Progenitor cell of endocrine pancreas (in vitro differentiated cells): ENCODE measurements at places on chromosomes 6 and 20.

GRCh38 chr20:29874476-29875202 is 1382.8 kb upstream of the DEFB115 start:
- no peak for DNase-seq

- no peak for DNase-seq
Measured at GRCh38 chr6:82988930-82989351, 76.7 kb downstream of the UBE3D start.

GRCh38 chr6:125236536-125237327 is 65.0 kb downstream of the HDDC2 start:
- DNase-seq = no peak

DNA sequence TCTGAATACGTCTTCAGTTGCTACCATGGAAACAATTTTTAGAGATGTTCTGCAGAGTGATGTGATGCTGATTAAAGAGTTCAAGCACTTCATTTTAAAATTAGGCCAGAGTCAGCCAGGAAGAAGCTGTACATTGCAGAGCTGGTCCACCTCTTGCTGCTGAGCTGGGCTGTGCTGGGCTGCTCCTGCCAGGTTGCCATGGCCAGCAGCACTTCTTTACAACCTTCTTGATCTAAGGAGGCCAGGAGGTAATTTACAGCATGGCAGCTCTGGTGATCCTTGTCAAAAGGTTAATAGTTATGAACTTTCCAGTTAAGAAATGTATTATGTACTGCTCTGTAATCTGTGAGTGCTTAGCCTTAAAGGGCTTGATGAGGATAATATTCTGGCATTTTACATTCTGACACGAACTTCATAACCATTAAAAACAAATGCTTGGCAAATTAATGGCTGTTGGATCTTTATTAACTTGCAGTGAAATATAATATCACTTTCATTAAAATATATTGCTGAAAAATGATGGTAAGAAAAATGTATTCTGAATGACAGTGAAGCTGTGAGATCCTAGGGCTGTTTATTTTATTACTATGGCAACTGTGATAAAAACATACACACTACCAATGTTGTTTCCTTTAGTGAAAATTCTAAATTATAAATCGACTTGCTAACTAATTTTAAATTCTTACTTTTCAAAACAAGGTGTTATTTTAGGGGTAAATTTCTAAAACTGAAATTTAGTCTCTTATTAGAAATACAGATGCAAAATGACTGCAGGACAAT is 259.7 kb downstream of the RFPL4B start:
- DNase-seq = no peak

DNA sequence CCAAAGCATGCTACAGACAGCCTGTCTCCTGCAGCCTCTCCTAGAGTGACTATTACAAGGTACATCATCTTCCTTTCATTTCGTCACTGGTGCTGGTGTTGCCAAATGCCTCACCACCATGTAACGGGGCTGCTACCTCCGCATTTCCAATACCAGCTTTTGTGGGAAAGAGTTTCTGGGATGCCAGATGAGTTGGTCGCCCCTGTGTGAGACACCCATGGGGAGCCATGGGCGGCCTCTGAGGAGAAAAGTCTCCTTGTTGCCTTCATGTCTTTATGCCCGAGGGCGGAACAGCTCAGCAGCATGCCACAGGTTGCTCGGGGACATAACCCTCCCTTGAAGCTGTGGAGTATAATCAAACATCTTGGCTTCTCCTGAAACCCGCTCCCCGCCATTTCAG is 169.6 kb downstream of the THBS2 start:
- no peak for DNase-seq

DNA sequence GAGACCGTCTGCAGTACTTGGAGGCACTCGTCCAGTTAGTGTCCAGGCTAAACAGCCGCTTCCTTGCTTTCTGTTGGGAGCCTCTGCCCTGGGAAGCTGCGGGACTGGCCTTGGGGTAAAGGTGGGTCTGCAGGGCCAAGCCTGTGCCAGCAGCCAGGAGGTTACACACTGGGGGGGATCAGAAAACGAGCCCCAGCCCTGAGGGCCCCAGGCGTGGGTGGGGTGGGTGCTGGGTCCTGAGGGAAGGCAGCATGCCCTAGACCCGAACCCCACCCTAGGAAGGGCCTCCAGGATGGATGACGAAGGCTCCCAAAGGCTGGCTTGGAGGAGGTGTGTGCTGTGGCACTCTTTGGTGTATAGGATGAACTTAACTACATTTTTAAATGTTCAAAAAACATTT is 335.2 kb downstream of the ZFAND3 start:
- no peak for DNase-seq

DNA sequence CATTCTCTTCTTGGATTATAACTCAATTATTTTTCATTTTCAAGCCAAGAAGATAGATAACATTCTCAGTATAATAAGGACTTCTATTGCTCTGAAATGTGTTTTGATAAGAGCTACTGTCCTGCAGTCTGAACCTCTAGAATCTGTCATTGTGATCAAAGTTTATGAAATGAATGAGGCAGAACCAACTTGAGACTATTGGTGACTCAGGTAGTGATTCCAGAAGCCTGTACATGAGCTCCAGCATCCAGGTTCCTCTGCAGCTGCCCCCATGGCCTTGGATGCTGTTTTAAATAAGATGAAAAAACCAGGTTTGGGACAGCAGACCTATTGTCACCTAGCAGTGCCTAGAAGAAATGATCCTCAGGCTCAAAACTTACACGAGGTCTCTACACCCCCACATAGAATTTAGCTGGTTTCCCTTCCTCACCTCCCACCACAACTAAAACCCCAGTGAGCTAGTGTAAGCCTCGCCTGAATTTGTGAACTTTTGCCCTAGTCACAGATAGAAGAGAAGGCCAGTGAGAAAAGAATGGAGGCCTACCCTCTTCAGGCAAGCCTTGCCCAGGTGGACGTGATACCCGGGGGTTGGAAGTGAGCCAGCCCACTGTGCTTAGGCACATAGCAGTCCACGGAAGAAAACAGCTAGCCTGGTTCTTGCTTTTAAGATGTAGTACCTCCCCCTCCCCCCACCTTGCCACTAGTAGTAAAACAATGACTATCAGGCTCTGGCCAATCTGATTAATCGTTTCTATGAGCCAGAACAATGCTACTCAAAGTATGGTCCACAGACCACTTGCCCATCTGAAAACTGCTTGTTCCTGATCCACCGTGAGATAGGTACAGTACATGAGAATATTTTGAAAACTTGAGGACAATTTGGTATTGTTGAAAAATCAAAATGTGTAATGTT is 73.0 kb upstream of the SYNJ2 start:
- DNase-seq = no peak

- DNase-seq = peak; percentile 20
Measured at GRCh38 chr6:142207265-142207877, 60.3 kb downstream of the VTA1 start.

GRCh38 chr20:1302685-1303541 is 26.0 kb downstream of the SDCBP2 start:
- DNase-seq = no peak

DNA sequence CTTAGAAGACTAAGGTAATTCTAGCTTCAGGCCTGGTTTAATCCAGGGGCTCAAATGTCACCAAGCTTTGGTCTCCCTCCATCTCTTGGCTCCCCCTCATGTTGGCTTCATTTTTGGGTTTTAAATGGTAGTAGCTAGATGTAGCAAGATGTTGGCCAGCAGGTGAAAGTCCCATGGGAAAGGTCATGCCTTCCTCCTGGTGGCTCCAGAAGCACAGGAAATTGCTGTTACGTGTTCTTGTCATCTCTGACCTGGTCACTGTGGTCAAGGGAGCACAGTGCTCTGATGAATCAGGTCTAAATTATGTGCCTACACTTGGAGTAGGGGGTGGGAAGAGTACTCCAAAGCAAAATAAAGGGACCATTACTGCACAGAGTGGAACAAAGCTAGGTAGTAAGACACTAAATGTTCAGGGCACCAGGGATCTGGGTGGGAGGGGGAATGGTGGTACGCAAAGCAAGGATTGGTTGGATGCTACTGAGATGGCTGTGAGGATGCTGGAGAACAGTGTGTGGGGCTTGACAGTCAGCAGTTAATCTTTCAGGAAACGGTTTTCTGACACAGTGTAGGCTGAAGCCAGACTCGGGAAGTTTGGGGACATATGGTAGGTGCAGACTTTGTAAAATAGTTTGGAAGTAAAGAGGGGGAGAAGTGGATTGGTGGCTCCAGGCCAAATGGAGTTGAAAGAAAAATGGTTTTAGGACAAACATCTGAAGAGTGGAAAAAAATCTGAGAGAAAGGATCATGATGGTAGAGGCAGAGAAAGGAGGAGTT is 30.1 kb downstream of the CDS2 start:
- DNase-seq = no peak

DNA sequence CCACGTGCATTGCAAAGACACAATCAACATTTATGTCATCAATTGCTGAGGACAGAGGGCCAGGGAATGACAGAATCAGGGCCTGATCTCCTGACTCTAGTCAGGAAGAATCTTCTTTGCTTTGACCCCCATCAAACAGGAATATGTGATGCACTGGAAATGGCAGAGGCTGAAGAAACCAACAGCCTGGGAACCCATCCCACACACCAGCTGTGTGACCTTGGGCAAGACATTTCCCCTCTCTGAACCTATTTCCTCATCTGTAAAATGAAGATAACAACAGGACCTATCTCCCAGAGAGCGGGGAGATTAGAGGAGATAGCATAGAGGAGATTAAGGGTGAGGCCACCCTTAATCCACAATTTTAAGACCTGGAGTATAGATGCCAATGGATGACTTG is 1.5 kb downstream of the HNF4A start:
- DNase-seq = no peak

GRCh38 chr6:38182426-38182825 is 362.9 kb downstream of the ZFAND3 start:
- DNase-seq = no peak

GRCh38 chr6:35765739-35766138 is 10.7 kb upstream of the CLPSL2 start:
- DNase-seq = no peak

- no peak for DNase-seq
Measured at GRCh38 chr20:32535316-32535952, 49.7 kb downstream of the NOL4L start.

- no peak for DNase-seq
Measured at GRCh38 chr20:36599912-36600345, 5.7 kb upstream of the RAB5IF start.

GRCh38 chr6:25630508-25631278 is 21.3 kb upstream of the SCGN start:
- no peak for DNase-seq

DNA sequence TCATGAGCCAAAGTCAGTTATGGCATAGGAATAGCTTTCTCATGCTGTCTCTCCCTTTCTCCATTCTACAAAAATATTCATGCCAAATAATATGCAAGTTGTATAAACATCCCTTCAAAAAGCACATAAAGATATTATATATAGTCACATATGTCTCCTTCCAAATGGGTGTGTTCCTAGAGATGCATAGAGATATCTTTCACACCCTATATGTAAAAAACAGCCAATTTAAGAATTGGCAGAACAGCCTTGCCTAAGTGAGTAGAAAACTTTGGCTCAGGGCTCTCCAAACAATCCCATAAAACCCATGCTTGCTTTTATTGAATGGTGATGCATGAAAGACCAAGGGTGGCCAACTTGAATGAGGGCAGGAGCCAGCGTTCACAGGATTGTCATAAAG is 274.7 kb upstream of the SUPT3H start:
- DNase-seq = no peak

DNA sequence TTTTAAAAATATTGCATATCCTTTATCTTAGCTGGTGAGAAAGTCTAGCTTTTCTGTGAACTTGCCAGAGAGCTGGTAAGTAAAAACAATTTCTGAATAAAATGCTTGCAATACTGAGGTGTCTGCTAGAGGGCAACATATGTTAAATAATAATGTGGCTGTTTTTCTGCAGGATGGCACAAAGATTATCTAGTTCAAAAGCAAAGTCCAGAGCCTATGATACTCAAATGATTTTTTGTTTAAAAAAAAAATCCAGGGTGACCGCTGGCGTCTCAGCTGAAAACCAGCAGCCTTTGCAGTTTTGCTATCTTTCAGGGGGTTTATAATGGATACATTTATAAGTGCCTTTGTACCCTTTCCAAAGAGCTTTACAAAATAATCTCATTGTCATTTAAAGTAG is 194.9 kb downstream of the PHACTR1 start:
- no peak for DNase-seq

DNA sequence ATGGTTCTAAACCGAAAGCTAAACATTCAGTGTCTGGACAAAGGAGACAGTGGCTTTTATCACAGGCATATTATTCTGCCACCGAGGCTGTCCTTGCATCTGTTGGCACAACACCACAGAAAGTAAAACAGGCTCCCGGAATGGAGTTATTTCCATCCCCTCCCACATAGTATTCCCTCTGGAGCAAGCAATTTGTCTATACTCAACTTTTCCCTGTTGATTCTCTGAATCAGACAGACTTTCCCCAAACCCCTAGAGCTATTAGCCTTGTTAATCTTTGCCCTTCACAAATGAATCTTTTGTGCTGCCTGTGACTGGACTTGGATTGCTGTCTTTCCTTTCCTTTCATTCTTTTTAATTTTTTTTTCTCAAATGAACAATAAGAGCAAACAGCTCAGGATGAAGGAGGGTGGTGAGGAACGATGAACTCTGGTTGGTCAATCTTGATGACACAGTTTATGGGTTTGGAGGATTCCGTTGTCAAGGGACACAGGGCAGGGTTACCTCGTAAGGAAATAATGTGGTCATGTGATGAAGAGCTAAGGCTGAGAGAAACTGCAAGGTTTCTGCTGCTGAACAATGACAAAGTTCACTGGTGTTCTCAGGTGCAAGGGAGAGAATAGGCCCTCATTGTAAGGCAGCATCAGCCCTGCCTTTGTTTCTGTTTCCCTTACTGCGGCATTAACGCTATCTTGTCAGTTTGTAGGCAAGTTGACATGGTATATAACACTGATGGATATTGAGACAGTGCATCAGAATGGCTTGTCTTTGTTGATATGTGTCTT is 275.0 kb upstream of the BMP2 start:
- no peak for DNase-seq

GRCh38 chr6:43334466-43335095 is 26.0 kb upstream of the CRIP3 start:
- no peak for DNase-seq

- no peak for DNase-seq
Measured at GRCh38 chr20:64196847-64197306, 32.6 kb downstream of the MYT1 start.

GRCh38 chr6:80938131-80938530 is 814.4 kb downstream of the TENT5A start:
- no peak for DNase-seq

DNA sequence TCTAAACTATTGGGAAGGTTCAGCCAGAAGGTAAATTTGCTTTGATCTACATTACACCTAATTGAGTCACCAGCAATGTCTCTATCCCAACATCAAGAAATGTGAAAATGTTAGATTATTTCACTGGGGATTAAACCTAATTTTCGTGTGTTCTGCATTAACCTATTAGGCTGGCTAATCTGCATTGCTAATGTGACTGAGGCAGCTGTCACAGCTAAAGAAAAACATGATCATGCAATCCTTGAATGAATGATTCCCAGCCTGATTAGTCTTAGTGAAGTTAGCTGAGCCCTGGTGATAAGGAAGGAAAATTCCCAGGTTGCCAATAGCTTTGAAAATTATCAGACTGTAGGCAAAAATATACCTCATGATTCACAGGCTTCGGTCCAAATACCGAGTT is 135.3 kb downstream of the LINC00237 start:
- DNase-seq = no peak

- no peak for DNase-seq
Measured at GRCh38 chr6:164247106-164247505, 832.6 kb downstream of the QKI start.
